ENCODE measurements at places on chromosomes 7 and 10.

DNA sequence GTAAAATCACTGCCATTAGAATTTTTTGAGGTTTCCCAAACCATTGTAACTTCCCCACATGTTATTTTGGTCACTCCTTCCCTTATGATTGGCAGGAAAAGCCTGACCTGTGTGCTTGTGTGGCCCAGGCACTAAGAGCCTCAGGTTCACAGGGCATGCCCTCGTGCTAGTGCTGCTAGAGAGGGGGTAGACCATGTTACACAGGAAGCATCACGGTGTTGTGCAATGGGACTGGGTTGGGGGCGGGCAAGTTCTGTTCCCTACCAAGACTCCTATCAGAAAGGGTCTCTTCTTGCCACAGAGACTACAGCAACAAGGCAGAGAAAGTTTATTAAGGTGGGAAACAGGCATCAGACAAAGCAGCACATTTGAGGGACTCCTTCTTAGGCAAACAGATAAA, 32.2 kb downstream of the LSM5 start:
- no peaks in the 10 kb centered on the region for H3K36me3 ChIP-seq
- H3K4me3 ChIP-seq: no peak overlapping the region
- DNase-seq: no peak
- no peaks in the 10 kb centered on the region for H3K27me3 ChIP-seq

DNA sequence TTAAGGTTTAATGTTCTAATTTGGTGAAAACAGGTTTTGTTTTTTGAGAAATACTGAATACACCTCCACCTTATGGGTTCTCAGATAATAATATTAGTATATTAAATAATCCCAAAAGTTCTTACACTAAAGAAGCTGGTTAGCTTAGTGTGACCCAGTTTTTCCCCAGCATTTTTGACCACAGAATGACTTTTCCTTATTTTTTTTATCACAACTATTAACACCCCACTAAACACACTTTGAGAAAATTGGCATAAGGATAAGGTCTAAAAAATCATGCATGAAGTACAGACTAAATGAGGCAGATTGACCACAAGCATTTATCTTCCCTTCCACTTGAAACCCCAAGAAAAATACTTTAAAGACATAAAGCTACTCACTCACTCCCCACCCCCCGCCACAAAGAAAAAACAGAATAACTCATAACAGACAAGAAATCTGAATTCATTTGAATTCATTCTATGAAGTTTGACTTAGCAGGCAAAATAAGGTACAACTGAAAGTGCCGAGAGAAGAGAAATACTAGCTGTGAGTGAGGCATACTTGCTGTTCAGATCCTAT, 49.7 kb upstream of the WNT16 start:
- H3K4me1 ChIP-seq: no peaks in the 10 kb centered on the region
- H3K36me3 ChIP-seq: no peaks in the 10 kb centered on the region
- no peak overlapping the region for H3K4me3 ChIP-seq
- H3K27me3 ChIP-seq: no peaks in the 10 kb centered on the region

GRCh38 chr10:130141460-130141859, 5.3 kb downstream of the GLRX3 start:
- peak overlapping the region; percentile 94 for H3K27ac ChIP-seq
- peaks cover 81% of the 10 kb centered on the region for H3K4me1 ChIP-seq
- DNase-seq: peak; percentile 68
- no peaks in the 10 kb centered on the region for H3K27me3 ChIP-seq
- peak overlapping the region; percentile 57 for H3K4me3 ChIP-seq

GRCh38 chr7:157309988-157310668, 26.7 kb upstream of the DNAJB6 start:
- no peaks in the 10 kb centered on the region for H3K27me3 ChIP-seq
- H3K4me3 ChIP-seq: no peak overlapping the region
- no peaks in the 10 kb centered on the region for H3K36me3 ChIP-seq
- no peaks in the 10 kb centered on the region for H3K4me1 ChIP-seq
- DNase-seq: no peak
- H3K27ac ChIP-seq: no peak overlapping the region

DNA sequence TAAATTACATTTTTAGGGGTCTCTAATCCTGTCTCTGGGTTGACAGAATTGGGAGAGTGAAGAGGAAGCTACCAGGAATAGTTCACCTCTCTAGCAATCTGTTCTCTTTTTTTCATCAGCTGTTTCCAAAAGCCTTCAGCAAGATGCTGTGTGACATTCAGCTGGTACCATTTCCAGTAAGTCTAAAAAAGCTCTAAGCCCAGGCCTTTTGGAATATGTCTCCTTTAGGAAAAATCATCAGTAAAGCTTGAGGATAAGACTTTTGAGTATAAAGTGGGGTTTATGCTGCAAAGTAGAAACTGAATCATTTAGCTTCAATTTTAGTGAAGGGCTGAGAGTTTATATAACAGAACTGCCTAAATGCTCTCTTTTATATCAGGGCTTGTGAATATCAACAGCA, 81.5 kb downstream of the CCNY start:
- 0 out of 2 replicates have a peak, but pooled peaks cover 2% of the 10 kb centered on the region for H3K4me1 ChIP-seq
- no peak for DNase-seq
- no peak overlapping the region for H3K4me3 ChIP-seq
- H3K27me3 ChIP-seq: no peaks in the 10 kb centered on the region

Measured in Karpas-422 (cell line).